ENCODE measurements at places on chromosomes 16 and 17. TPM values are rescaled to one million over a fixed set of nuclear protein-coding genes. Genes with fewer than 3 reads are reported as not detected.

CEP295NL gene
- 0.87 TPM for total RNA-seq

ACSM2A gene
- total RNA-seq, result not detected

ITGB4 gene
- 100 TPM for total RNA-seq

GLIS2 gene
- total RNA-seq, result 87.3 TPM

MYO15A gene
- total RNA-seq, result 0.36 TPM

FBXO39 gene
- not detected for total RNA-seq

CD300LB gene
- total RNA-seq, result not detected

CPSF4L gene
- not detected for total RNA-seq

PIK3R5 gene
- total RNA-seq, result 0.15 TPM

SPN gene
- total RNA-seq, result 1.3 TPM

PTGES3L gene
- 0.74 TPM for total RNA-seq

MYH1 gene
- total RNA-seq, result not detected

ALDOC gene
- total RNA-seq, result 13.4 TPM

SLC13A2 gene
- total RNA-seq, result not detected

CBFA2T3 gene
- 13.7 TPM for total RNA-seq

PRAC1 gene
- not detected for total RNA-seq

ZNF689 gene
- total RNA-seq, result 16.5 TPM

SYT17 gene
- total RNA-seq, result 5.4 TPM

DNA sequence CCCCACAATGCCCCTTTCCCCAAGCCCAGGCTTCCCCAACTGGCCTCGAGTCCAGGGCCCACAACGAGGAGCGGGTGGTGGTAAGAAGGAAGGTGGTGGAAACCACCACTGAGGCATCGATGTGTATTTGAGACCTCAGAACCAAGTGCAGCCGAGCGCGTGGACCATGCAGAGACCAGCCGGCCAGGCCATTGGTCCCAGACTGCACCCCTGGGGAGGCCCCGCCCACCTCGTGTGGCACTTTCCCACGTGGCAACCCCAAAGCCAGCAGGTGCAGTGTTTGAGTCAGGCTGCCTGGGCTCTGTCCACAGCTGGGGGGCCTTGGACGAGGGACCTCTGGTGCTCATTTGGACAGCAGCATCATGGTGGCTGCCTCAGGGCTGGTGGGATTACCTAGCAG is 28.1 kb upstream of the BAHCC1 start:
- DNase-seq, result no peak

DNA sequence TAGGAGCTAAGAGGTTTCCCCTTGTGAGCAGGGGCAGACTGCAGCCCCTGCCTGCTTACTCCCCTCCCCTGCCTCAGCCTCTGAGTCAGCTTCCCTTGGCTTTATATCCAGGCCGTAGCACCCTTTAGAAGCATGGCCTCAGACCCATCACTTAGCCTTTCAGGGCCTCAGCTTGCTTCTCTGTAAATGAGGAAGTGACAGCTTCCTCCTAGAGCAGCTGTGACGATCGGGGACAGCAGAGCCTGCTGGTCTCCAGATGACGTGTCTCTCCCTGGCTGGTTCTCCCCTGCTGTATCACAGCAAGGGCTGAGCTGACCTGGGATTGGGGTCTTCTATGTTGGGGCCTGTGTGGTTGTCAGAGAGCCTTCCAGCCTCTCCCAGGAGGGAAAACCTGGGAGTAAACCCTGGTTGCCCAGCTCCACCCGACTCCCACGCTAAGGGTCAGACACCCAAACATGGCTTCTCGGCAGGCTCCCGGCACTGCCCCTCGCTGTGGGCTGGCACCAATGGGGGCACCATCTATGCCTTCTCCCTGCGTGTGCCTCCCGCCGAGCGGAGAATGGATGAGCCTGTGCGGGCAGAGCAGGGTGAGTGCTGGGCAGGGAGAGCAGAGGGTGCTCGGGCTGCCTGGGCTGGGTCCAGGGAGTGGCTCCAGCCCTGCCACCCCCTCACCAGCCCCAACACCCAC is 16.3 kb upstream of the MYO15B start:
- DNase-seq, result no peak

DNA sequence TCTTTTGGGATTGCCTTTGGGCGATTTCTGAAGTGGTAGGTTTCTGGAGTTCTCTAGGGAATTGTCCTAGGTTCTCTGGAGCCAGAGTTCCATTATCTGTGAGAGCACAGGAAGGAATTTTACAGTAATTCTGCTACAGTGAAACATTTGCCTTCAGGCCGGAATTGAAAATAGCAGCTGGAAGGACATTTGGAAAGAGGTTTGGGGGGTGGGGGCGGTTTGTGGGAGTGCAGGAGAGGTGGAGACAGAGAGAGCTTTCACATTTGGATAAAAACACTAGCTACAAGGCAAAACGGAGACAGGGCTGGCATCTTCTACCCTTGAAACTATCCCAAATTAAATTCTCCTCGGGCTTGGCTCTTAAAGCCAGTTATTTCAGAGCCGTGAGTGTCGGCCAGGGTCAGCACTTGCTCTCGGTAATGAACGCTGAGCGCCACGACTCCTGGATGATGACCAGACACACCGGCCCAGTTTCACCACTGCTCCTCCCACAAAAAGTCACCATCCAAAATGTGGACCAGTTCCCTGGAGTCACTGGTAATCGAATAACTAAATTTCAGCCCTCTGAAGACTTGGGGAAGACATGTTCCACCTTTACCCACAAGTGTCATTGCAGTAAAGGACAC is 67.7 kb upstream of the TANC2 start:
- DNase-seq, result no peak

DNA sequence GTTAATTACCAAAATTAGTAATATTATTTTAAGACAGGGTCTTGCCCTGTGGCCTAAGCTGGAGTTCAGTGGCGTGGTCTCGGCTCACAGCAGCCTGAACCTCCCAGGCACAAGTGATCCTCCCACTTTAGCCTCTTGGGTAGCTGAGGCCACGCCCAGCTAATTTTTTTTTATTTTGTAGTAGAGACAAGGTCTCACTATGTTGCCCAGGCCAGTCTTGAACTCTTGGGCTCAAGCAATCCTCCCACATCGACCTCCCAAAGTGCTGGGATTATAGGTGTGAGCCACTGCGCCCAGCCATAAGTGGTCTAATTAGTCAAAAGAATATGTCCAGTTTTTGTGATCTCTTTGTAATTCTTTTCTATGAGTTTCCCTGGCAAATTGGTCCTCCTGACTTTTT is 12.0 kb upstream of the CFDP1 start:
- no peak for DNase-seq

- DNase-seq, result peak; percentile 62
Observed at GRCh38 chr17:20066253-20066652, 57.1 kb downstream of the SPECC1 start.

DNA sequence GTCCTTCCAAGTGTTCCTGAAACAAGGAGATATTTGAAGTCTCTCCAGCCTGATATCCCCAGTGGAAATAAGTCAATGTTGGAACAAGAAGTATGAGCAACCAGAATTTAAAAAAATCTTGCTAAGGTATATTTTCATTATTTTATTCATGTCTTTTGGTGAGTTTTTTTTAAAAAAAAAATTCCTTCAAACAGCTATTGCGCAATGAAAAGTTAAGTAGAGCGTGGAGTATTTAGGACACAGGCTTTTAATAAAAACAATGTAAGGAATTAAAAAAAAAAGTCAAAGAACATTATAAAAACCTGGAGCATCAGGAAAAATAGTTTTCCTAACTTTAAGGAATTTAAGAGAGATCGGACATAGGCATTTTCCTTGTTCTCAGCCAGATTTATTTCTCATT is 940.4 kb downstream of the KCNJ2 start:
- DNase-seq, result no peak

- DNase-seq, result no peak
Observed at GRCh38 chr17:8643855-8644506, 13.5 kb upstream of the MYH10 start.

GRCh38 chr17:59680314-59680713 is 26.9 kb downstream of the PTRH2 start:
- no peak for DNase-seq

- no peak for DNase-seq
Observed at GRCh38 chr17:16488186-16488967, 3.6 kb downstream of the LRRC75A start.

DNA sequence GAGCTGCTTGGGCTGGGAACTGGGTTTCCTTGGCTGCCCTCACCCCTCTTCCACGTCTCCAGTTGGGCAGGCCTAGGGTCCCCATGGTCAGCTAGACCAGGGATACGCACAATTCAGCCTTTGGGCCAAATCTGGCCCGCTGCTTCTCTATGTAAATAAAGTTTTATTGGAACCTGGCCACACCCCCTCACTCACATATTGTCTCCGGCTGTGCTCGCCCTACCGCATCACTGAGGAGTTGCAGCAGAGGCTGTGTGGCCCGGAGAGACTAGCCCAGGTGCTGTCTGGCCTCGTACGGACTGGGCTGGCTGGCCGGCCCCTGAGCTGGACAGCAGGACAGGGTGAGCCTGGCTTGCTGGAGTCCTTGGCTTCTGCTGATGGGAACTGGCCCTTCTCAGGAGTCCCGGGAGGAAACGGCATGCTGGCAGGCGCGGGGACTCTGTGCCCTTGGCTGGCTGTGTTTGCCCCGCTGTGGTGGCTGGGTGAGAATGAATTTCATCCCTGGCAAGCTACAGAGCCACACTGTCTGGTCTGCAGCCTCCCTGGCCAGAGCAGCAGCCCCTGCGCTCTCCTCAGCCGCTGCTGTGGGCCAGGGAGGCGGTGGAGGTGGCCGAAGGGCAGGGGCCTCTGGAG is 82.0 kb downstream of the ENGASE start:
- DNase-seq, result no peak

DNA sequence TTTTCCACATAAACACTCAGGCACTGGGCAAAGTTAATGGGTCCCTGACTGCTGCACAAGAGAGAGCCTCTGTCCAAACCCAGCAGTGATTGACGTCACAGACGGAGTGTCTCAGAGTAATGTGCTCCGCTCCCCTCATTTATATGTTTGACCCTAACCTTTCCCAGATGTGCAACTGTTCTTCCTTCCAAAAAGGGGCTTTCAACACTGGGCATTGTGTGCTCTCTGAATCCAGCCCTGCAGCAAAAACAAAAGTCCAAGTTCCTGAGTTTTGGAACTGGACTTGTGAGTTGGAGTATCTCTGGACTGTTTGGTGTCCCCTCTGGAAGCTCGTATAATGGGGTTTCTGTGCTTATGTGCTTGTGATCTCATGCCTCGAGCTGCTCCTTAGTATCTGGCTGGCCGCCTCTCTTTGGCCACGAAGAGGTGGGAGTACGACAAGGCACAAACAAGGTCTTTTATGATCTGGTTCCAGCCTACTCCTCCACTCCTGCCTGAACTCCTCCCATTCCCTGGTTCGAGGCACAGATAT is 76.4 kb upstream of the SMIM36 start:
- DNase-seq, result no peak
